NB4 (cell line): ENCODE measurements at places on chromosomes 3 and 15.

GRCh38 chr15:74274470-74275038 lies 38.4 kb downstream of the CCDC33 start:
- DNase-seq: no peak

DNA sequence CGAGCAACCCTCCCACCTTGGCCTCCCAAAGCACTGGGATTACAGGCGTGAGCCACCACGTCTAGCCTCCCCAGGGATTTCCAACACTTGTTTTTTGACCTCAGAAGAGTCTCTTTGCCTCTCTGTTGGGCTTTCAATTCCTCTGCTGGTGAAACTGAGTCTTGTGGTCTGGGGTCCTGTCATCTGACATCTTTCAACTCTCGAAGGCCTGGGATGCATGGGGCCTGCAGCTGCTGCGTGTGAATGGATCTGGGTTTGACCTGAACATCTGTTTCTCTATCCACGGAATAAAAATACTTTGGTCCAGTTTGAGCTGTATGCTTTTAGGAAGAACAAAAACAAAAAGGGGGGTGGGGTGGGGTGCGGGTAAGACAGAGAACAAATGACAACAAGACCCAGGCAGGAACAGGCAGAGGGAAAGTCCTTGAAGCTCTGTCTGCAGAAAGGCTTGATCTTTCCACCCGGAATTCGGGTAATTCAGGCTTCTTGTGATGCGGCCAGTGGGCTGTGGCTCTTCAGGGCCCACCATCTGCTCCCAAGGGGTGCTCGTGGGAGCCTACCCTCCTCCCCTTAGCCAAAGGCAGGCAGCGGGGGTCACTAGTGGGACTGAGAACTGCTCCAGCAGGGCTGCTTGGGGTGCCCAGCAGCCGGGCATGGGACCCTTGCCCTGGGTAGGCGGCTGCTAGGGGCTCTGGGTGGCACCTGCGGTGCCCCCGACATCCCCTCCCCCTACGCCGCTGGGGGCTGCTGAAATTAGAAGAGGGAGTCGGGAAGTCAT lies 71.5 kb downstream of the SLC12A8 start:
- DNase-seq: no peak

DNA sequence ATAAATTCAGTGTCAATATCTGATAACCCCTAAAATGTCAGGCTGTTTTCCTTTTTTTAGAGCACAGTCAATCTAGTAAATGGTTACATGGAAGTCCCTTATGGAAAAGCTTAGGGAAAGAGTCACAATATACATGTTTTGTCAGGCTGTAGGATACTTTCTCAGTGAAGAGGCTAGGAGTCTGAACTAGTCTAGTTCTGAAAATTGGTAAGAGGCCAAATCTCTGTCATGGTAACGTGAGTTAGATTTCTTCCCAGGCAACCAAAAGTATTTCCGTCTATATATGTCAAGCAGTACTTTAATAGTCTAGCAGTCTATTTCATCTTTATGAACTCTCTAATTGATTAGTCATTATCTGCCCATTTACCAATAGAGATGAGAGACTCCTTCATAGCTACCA lies 215.9 kb upstream of the LRRC3B start:
- no peak for DNase-seq

GRCh38 chr15:57148262-57148661 lies 228.0 kb upstream of the CGNL1 start:
- DNase-seq: no peak

DNA sequence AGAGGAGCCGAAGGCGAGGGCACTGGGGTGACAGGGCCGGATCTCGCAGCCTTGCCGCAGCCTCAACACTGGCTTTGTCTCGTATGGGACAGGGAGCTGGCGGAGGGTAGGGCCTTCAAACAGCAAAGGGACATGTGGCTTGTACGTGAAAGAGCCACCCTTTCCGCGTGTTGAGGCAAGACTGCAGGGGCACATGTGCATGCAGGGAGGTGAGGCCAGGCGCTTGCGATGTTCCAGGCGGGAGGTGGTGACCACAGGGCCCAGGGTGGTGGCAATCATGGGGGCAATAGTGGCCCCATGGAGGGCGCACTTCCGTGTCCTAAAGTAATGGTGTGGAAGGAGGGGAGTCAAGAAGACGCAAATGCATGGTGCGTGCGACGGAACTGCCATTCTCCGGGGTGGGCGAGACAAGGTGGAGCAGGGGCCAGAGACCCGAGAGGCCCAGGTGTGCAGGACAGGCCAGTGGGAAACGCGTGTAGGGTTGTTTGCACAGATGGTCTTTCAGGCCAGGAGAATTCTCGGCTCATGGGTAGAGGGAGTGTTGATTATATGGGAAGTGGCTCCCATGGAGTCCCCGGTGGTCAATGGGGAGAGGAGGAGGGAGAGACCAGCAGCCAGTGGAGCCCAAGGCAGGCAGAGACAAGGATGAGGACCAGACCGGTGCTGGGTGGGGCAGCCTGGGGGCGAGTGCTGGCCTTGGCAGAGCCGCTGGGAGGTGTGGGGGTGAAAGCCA lies 45.8 kb upstream of the PCSK6 start:
- DNase-seq: no peak

- DNase-seq: no peak
Measured at GRCh38 chr15:74376226-74376625, 8.8 kb upstream of the CYP11A1 start.

DNA sequence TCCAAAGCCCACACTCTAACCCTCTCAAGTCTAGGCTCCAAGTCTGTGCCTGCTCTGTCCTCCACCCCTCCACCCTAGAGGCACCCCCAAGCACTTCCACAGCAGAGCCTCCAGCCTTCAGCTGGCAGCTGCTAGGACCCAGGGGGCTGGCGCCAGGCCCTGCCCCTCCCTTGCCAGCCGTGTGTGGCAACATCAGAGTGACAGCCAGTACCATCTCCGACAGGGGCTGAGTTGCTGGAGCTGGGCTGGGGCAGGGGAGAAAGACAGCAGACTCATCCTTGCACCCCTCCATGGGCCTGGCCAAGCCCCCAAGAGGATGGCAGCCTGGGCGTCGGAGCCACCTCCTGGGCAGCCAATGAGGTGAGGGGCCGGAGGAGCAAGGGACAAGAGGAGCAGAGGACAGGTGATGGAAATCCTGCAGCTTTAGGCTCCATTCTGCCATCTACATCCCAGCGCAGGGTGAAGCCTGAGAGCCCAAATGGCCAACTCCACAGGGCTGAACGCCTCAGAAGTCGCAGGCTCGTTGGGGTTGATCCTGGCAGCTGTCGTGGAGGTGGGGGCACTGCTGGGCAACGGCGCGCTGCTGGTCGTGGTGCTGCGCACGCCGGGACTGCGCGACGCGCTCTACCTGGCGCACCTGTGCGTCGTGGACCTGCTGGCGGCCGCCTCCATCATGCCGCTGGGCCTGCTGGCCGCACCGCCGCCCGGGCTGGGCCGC lies at the start of gene GPR62:
GPR62 (plus strand) TSS at position 207 of the 718 bp plus-strand sequence; CDS start at position 479, 272 bp downstream.
- no peak for DNase-seq

DNA sequence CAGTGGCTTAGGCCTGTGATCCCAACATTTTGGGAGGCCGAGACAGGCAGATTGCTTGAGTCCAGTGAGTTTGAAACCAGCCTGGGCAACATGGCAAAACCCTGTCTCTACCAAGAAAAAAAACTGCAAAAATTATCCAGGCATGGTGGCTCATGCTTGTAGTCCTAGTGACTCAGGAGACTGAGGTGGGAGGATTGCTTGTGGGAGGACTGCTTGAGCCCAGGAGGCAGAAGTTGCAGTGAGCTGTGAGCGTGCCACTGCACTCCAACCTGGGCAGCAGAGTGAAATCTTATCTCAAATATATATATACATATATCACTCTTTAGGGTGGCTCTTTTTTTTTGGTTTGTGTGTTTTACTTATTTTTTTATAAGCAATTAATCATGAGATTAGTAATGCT lies 83.7 kb upstream of the WDR72 start:
- DNase-seq: no peak

DNA sequence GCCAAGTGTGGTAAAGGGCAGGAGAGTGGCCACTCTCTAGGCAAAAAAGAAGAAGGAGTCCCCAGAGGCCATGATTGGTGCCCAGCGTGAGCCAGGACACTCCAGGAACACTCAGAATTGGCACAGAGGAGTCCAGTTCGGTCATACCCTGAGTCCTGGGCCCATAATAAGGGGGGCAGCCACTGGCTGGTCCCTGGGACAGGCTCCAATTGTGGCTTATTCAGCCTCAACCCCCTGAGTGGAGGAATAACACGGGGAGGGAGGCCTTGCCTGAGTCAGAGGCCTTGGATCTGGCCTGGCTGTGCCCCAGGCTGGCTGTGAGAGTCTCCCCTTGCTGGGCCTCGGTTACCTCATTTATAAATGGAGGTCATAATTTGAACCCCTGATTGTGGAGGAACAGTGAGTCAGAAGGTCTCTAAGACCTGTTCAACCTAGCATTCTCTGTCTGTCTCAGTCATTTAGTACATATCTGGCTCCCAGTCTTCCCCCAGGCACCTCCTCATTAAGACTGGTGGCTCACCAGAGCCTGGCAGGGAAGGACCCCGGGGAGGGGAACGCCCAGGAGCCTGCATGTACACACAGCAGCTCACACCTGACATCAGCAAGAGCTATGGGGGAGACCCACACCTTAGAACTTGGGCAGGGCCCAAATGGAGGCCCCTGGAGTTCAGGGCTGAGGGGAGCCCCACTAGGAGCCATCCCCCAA lies 95.9 kb upstream of the ATP2B2 start:
- no peak for DNase-seq

DNA sequence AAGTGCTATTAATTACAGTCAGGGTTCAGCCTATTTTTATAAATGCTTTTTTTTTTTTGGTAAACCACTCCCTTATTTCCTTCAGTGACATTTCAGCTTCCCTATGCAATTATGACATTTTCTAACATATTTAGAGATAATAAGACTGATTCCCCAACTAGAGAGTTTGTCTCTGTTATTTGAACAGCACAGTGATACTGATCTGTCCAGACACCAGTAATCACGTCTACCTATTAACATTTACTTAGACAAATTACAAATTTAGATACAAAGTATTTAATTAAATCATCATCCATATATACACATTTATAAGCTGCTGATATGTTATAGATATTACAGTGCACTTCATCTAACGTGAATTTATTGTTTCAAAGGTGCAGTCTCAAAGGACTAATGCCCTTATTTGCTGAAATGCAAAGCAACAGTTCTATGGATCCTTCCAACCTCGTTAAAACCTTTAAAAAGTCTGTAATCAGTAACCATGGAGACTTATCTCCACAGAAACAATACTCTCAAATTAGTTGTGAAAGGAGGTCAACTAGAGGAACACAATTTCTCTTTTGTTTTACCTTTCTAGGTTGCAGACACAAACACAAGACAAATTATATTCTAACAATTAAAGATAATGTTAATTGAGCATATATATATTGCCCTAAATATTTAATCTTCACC lies 1531.1 kb downstream of the SI start:
- no peak for DNase-seq

DNA sequence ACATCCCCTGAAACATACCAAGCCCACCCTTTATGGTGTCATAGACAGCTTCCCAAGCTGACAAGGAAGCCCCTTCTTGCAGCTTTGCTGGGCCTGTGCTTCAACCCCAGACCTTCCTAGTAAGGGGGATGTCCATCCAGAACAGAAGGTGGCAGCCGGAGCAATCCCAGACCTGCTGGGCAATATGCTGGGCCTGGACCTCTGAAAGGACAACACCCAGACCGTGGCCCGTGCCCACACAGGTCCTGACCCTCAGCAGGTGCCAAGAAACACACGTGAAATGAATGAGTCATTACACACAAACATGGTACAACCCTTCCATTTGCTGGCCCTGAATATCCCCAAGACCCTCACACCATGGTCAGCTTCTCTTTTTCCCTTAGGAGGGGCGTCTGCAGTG lies 19.8 kb upstream of the VILL start:
- DNase-seq: no peak
